Nephron progenitor cell (in vitro differentiated cells): ENCODE measurements at places on chromosomes 13 and 19.

DNA sequence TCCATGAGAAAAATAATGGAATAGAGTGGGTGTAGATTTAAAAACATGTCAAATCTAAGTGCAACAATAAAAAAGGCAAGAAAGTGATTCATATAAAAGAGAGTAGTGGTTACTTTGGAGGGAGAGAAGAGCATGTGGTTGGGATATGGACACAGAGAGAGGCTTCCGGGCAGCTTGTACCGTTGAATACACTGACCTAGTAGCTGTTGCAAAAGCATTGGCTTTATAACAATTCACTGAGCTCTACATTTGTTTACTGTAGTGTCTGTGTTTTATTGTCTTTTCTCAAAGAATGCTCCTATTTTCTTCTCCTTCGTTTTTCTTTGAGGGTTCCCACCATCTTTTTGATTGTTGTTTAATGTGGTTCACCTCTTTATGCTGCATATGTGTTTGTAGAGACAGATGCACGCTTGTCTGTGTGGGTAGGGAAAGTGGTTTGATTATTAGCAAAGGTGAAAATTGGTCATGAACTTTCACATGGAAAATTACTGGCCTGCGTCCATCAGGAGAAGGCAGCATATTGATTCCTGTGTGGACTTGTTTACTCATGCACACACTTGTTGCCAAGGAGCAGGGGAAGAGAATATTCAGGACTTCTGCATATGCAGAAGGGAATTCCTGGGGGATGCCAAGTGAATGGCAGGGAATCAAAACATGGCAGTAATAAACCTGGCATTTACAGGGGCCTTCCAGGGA is 29.9 kb upstream of the IRS2 start:
- no peak for DNase-seq

- DNase-seq, result no peak
Measured at GRCh38 chr13:35768073-35768472, 291.6 kb upstream of the MAB21L1 start.

- DNase-seq, result peak; percentile 83
Measured at GRCh38 chr19:16324384-16325160, at the start of gene KLF2. KLF2 (plus strand) TSS chr19:16324826; CDS start chr19:16324924, 98 bp downstream.

DNA sequence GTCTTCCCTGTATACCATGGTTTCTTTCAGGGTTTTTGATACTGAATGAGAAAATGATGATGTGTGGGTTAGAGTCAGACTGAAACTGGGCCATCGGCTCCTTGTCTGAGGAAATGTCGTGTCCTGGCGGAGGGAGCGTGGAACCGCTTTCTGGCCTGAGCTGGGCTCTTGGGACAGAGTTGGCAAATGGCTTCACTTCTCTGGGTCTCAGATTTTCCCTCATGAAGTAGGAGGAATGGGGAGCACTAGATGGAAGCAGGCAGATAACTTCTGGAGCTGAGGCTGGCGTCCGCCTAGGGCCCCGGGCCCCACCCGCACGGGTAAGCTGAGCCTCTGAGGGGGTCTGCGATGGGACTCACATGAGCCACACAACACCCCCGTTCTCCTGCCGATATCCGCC is 133.3 kb upstream of the WASF3 start:
- DNase-seq, result no peak

DNA sequence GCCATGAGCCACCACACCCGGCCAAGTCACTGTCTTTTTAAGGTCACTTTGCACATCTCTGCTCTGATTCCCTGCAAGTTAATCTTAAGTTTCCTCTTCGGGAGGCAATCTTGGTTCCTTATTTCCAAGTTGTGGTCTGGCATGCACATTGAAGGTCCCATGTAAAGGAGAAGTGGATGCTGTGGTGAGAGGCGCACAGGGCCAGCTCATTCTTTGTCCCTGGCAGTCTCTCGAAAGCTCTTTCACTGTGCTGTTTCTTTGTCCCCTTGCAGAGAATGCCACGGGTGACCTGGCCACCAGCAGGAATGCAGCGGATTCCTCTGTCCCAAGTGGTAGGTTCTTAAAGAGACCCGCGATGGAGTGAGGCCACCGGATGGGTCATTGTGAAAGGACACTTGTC is 16.4 kb upstream of the C19orf33 start:
- no peak for DNase-seq
